Amniotic stem cell (primary cell): ENCODE measurements at places on chromosomes 13 and 19.

DNA sequence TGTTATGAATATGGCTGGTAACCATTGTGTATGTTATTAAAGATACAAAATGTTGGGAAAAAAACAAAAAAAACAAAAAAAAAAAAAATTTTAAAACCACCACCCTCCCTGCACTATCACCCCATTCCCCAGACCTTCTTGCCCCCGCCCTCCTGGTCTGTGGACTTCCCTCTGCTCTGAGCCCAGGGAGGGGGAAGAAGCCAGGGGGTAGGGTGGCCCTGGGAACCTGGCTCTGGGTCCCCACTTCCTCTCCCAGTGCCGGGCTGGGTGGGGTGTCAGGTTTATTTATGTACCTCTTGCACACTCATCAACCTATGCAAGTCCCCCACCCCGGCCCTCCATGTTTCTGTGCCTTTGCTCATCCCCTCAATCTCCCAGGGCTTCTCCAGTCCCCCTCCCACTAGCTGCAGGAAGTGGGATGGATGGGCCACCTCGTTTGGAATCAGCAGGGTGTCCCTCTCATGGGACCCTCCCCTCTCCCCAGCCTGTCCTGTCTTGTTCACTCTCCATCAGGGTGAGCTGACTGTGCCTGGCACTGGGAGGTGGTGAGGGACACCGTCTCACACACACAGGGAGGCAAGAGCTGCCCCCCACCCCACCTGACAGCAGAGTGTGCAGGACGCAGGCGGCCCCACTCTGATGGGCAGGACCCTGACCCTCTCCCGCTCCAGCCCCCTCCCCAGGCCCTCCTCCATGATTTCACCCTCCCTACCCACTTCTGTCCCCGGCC, 5.9 kb downstream of the PAF1 start:
- DNase-seq = no peak

GRCh38 chr13:51793570-51794271, 10.2 kb downstream of the DHRS12 start:
- peak; percentile 67 for DNase-seq

DNA sequence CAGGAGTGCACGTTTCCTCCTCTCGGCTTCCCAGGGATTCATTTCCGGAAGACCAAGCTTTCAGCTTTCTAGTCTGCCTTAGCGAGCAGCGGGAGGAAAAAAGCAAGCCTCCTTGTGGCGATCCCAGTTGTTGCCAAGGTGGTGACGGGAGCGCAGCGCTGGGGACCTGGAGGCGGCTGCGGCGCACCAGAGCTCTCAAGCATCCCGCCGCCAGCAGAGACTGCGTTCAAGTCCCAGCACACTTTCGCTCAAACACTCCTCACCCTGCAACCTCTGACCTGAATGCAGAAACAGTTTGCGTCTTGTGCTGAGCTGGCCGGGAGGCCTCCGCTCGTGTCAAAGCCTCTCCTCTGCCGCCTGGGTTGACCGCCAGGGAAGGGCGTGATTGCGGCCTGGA, 4.9 kb downstream of the GSX1 start:
- no peak for DNase-seq

GRCh38 chr19:14410091-14411051, 8.8 kb downstream of the DDX39A start:
- DNase-seq = no peak

DNA sequence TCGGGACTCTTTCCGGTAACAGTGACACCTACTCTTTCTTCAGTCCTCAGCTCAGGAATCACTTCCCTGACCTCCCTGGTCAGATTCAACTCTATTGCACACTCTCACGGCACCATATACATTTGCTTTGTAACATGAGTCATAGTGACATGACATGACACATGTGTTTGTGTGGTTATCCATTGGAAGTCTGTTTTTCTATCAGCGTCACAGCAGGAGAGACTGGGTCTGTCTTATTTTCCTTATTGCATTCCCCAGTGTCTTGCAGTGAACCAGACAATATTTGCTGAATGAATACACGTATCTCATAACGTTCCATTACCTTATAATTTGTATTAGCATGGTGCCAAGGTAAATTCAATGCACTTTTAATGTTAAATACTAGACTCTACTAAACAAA, 102.0 kb downstream of the DCLK1 start:
- no peak for DNase-seq

DNA sequence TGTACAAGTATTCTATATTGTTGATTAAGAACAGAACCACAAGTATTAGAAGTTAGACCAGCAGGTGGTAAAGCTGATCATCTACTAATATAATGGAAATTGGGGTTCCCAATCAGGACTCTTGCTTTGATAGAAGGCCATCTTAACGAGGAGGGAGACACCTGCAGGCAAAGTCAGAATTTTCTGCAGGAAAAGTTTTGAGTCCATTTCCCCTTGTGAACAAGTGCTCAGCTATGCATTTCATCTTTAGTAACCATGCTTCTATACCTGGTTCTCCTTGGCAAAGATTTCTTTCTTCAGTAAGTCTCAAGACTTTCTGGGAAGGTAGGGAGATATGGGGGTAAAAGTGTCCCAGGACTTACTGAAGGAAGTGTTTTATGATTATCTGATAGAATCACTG, 36.1 kb upstream of the USPL1 start:
- DNase-seq = no peak

- DNase-seq = no peak
These were observed 1095.4 kb upstream of the PCDH20 start for GRCh38 chr13:62510906-62511655.

GRCh38 chr13:42607546-42607945, 33.6 kb downstream of the TNFSF11 start:
- no peak for DNase-seq

- DNase-seq = no peak
These were observed 48.4 kb downstream of the AKAP11 start for GRCh38 chr13:42320375-42320787.

DNA sequence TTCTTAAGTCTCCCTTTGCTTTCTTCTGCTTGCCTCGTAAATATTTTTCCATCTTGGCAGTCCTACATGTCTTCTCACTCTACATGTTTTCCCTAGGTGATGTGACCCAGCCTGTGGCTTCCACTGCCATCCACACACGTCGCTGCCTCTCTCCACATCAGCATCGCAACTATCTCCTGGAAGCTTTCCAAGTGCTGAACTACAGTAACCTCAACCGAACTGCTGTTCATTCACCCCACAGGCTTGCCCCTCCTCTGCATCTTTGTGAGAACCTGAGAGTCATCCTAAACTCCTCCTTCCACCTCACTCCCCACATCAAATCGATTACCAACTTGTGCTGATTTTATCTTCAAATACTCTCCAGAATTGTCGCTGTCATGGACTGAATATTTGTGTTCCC, 41.2 kb upstream of the USPL1 start:
- DNase-seq = no peak

DNA sequence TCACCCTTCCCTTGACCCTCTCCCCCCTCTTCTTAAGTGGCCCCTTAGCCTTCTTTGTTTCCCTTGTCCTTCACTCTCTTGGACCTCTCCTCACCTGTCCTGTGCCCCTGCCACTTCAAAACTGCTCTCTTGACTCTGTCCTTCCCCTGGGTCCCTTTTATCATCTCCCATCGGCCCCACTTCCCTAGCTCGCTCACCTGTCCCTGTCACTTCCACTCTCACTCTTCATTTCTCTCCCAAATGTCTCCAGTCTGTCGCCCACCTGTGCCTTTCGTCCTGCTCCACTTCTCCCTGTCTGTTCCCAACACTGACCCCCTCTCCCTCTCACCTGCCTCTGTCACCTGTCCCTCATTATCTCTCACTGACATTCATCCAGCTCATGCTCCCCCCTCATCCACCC, 699 bp downstream of the IFNL1 start:
- DNase-seq = no peak

DNA sequence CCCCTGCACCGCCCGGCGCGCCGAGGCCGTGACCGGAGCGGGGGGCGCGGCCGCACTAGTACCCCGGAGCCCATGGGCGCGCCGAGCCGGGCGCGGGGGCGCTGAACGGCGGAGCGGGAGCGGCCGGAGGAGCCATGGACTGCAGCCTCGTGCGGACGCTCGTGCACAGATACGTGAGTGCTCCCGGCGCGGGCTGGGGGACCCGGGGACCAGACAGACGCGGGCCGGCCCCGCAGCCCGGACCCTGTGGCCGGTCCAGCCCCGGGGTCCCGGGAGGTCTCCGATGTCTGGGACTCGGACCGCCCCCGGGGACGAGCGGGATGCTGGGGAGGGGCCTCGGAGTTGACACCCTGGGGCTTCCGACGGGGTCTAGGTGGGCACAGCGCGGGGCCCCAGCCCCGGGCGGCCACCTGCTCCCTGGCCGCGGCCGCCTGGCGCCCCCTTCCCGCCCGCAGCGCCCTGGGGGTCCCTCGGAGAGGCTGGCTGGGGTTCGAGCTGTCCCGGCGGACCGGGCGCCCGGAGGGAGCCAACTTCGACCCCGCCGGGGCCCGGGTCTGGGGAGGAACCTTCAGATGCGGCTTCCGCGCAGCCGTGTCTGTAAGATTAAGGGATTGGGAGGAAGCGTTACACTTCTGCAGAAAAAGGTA, 568 bp downstream of the ATP11A start:
- DNase-seq = no peak

GRCh38 chr19:14748601-14749000, 29.8 kb downstream of the ADGRE2 start:
- DNase-seq = no peak

DNA sequence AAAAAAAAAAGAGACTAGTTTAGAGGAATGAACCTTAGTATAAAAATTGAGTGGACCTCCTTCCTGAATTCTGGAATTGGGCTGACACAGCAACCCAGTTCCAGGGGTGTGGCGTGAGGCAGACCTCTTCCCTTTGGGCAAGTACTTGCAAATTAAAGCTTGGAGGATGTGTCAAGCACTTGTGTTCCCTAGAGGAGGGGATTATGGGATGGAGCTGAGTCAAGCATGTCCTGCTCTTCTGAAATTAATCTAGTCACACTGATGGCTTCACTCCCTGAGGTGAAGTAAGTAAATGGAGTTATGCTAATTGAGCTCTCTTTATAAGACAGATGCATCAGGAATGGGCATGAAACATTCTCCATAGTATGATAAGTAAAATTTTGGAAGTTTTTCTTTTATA, 107.7 kb upstream of the HTR2A start:
- no peak for DNase-seq

DNA sequence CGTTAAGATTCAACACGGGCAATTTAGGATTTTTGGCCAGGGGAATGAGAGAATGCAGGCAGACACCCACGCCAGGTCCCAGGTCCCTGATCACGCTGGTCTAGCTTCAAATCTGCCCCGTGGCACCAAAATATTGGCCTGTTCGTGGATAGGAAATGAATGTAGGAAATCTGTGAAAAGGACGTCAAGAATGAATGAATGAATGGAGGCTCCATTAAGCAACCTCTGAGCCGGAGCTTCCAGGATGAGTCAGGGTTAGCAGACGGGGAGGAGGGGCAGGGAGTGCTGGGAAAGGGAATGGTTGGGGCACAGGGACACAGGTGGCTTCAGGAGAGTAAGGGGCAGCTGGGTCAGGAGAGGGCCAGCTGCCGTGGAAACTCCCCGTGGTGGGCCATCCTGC, 4.2 kb downstream of the SULT2B1 start:
- DNase-seq = no peak

GRCh38 chr19:23909222-23909621, 5.5 kb upstream of the ZNF726 start:
- DNase-seq = no peak

DNA sequence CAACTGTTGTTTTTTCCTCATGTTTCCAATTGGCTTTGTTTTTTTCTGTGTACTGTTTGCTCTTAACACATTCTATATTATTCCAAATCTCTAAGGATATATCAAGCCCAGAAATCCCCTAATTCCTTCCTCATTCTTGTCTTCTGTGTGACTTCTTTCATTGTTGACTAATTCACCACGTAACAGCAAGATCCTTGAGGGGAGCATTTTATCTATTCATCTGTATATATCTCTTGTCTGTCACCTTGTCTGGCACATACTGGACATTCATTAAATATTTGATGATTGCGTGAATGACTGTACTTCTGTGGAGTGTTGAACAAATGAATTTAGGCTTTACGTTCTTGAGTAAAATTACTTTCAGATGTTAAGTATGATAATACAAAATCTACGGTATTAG, 44.8 kb upstream of the OLFM4 start:
- DNase-seq = no peak

- peak; percentile 88 for DNase-seq
These were observed at the start of gene ZNF222 for GRCh38 chr19:44025217-44025936. ZNF222 (plus strand) TSS chr19:44025379; CDS start chr19:44025437, 58 bp downstream.

GRCh38 chr13:114049026-114049425, 75.2 kb upstream of the C13orf46 start:
- DNase-seq = no peak

DNA sequence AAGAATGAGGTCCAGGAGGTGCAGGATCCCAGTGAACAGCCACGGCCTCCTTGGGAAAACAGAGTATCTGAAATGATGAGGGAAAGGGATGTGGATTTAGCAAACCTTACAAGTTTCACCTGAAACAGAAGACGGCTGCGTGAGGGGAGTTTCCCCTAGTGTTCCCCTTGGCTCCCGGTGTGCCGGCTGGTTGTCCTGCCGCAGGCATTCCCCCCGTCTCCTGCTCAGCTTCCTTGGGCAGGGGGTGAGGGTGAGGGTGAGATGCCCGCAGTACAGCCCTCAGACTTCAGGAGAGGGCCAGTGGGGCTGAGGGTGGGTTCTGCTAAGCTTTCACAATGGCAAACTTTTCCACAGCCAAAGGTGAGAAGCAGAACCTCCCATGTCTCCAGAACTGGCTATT, 201.1 kb upstream of the SOX1 start:
- DNase-seq = no peak

GRCh38 chr13:100301418-100301817, 212.5 kb downstream of the PCCA start:
- DNase-seq = no peak

DNA sequence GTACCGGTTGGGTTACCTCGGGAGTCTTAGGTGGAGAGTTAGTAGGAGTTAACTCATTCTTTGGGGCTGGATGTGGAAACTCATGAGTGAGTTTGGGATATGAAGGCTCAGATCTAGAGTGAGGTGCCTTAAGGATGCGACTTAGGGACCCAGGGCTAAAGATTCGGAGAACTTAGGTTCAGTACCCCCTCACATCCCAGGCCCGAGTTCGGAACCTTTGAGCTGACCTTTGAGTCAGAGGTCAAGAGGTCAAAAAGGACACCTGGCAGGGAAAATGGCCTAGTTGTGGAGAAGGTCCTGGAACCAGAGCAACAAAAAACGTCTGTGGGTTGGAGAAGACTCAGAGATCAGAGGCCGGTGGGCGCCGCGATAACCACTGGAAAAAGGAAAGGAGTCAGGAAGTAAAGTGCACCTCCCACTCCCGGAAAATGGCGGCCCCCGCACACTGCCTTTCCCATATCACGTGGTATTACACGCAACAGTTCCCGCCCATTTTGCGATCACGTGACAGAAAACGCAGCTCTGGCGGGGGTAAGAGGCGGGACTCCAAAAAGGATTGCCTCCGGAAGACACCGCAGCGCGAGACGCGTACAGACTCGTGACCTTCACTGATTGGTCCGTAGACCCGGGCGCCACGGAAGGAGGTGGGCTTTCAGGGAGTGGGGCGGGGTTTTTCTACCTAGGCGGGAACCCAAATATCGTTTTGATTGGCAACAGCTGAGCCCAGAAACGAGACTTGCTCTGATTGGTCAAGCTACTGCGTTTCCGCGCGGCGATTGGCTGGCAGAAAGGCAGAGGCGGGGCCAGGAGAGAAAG, at the start of gene ACTMAP:
ACTMAP (minus strand) TSS at position 420 of the 816 bp plus-strand sequence. CDS start 674 bp downstream, outside the sequence.
- peak; percentile 99 for DNase-seq

GRCh38 chr19:50210425-50210824, 7.0 kb downstream of the MYH14 start:
- no peak for DNase-seq

GRCh38 chr13:20547479-20547908, 19.5 kb upstream of the IFT88 start:
- no peak for DNase-seq

GRCh38 chr13:99507054-99507453, 5.8 kb downstream of the TM9SF2 start:
- DNase-seq = no peak
